ENCODE measurements at places on chromosomes 5 and 9.

- no peak for DNase-seq
Observed at GRCh38 chr5:73151766-73152410, 21.1 kb upstream of the TMEM174 start.

- DNase-seq: no peak
Observed at GRCh38 chr5:118565335-118565971, 422.9 kb downstream of the DTWD2 start.

- DNase-seq: no peak
Observed at GRCh38 chr5:72269411-72269780, 50.6 kb downstream of the MRPS27 start.

DNA sequence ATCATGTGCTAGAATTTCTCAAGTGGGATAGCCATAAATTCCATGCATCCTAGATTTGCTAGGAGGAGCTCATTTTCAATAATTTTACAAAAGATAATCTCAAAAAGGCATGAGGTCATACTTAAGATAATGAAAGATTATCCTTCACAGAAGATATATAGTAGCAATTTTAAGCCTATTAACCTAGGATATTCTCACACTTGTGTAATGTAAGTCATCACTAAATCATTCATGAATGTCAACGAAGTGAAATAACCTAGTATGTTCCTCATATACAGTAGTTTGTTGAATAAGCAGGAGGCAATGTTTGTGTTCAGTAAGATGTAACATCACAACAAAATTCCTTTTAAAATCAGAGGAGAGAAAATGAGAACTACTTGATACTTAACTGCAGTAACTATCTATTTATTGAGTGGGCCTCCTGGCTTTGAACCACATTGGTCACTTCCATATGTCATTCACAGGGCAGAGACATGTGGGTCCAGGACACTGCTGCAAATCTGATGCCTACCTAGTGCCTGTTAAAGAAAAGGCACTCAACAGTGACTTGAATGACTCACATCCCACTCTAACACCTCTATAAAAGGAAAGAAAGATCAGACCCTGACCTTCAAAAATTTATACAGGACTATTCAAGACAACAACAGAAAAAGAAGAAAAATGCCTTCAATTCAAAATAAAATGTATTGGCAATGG lies 8.2 kb downstream of the LIFR start:
- DNase-seq: no peak

- DNase-seq: no peak
Observed at GRCh38 chr5:6773342-6774035, 60.3 kb downstream of the TENT4A start.

DNA sequence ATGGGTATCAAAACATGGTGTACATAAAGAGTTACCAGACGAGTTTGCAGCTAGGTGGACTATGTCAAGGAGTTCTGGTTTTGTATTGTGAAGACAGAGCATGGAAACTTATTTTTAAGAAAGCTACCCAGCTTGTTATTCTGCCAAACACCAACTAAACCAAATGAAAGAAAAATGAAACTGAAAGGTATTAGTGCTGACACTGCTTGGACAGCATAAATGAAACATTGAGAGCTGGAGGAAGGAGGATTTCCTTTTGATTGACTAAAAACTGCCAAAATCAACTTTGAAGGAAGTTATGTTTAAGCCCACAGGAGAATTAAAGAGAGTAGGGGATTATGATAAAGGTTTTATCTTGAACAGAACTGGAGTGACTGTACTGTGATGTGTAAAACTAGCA lies 766.2 kb downstream of the PTPRD start:
- DNase-seq: no peak

- no peak for DNase-seq
Observed at GRCh38 chr9:3912280-3912679, 386.5 kb upstream of the RFX3 start.
